ENCODE measurements at places on chromosomes 3 and 15.

GRCh38 chr3:50340448-50341329, at the start of gene RASSF1:
RASSF1 (minus strand) TSS chr3:50340836; CDS start chr3:50340805, 31 bp downstream.
- peak; percentile 63 for DNase-seq

DNA sequence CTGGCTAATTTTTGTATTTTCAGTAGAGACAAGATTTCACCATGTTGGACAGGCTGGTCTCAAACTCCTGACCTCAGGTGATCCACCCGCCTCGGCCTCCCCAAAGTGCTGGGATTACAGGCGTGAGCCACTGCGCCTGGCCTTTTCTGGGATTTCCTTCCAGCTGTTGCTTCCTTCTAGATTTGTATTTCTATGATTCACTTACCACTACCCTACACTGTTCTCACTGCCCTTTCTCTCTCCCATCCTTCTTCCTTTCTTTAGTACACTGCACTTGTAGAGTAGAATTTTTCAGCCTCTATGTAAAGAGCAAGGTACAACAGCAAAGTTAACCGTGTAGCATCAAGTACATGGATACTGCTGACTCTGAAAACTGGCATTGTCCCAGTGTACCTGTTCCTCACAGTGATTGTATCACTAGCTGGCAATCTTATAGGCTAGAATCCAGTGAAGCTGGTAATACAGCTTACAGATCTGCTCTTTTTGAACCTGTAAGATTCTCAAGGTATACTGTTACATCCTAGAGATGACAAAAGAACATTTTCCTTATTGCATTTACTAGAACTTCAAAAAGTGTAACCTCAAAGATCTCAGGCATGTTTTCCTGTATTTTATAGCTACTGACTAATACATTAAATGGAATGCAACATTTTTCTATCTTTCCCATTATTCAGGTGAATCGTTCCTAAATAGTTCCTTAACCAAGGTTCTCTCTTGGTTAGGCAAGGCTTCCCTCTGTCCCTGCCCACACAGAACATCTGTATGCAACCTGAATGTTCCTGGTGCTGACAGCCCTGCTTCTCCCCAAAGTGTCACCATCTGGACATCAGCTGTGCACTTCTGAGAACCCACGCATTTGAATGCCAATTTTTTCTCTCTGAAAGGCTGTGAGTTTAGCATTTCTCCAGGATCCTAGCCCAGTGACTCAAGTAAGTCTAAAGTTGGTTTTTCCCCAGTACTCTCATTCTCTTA, 74.1 kb upstream of the RAP2B start:
- DNase-seq = no peak

DNA sequence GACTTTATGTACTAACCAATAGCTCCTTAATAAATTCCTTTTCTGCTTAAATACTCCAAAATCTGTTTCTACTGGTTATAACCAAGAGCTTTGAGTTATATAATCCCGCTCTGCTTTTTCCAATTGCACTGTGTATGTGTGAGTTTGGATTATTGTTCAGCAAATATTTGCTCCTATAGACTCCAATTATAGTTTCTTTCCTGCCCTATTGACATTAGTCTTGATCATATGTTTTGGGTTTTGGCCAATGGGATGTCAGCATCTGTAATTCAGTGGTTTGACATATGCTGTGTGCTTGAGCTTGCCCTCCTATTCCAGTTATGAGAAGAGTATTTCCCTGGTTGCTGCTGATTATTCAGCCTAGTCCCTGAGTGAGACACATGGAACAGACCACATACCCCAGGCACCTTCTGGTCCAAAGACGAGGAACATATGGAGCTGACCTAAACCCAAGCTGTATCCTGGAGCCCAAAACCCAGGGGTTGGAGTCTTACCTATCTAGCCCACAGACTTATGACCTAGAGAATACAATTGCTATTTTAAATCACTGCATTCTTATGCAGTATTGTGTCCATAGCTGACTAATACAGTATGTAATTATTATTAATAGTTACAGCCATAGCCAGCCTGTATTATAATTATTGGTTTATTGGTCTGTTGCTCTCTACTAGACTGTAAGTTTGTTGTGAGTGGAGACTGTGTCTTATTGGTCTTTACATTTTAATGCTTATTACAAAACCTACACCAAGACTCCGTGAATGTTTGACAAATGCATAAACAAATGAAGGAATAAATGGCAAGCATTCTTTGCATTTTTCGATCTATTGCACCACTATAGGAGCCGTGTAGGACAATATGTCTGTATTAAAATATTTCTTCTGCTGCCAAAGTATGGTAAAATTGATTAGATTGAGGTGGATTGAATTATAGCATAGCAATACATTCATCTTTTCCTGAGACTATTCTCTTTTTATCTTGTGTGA, 11.7 kb upstream of the ZNF280D start:
- DNase-seq = no peak

GRCh38 chr3:184741798-184742675, 30.2 kb upstream of the MAGEF1 start:
- no peak for DNase-seq

GRCh38 chr3:37825744-37826400, 35.8 kb upstream of the CTDSPL start:
- DNase-seq = no peak

DNA sequence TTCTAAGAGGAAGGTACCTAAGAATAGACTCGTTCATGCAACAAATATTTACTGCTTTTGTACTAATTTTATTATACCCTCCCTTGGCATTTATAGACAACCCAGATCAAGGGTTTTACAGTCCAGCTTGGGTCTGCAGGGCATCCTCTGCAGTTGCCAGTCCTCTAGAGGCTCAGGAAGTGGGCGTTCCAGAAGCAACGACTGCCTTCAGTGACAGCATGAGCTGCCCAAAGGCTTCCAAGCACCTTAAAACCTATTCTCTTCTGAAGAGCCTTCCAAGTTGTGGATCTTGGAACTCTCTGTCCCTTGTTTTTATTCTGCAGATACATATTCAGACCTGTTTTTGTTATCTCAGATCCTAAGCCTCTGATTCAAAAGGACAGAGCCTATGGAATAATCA, 95.6 kb downstream of the RAD18 start:
- DNase-seq = no peak

- peak; percentile 59 for DNase-seq
Observed at GRCh38 chr3:13896473-13897154, 16.7 kb upstream of the WNT7A start.

Measured in effector memory CD8-positive, alpha-beta T cell (primary cell).